NCI-H2171 (cell line): ENCODE measurements at places on chromosomes 16 and 17.

GRCh38 chr16:9033125-9033830 is 58.2 kb upstream of the HAPSTR1 start:
- peak; percentile 8 for DNase-seq

DNA sequence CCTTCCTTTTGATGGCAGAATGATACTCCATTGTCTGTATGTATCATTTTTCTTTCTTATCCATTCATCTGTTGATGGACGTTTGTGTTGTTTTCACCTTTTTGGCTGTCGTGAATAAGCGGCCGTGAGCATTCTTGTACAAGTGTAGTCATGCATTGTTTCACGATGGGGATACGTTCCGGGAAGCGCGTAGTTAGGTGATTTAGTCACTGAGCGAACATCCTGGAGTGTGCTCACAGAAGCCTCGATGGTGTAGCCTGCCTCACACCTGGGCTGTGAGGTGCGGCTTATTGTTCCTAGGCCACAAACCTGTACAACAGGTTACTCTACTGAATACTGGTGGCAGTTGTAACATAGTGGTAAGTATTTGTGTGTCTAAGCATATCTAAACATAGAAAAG is 136.5 kb downstream of the CMIP start:
- DNase-seq: no peak

GRCh38 chr17:14353861-14354474 is 53.1 kb downstream of the HS3ST3B1 start:
- no peak for DNase-seq

DNA sequence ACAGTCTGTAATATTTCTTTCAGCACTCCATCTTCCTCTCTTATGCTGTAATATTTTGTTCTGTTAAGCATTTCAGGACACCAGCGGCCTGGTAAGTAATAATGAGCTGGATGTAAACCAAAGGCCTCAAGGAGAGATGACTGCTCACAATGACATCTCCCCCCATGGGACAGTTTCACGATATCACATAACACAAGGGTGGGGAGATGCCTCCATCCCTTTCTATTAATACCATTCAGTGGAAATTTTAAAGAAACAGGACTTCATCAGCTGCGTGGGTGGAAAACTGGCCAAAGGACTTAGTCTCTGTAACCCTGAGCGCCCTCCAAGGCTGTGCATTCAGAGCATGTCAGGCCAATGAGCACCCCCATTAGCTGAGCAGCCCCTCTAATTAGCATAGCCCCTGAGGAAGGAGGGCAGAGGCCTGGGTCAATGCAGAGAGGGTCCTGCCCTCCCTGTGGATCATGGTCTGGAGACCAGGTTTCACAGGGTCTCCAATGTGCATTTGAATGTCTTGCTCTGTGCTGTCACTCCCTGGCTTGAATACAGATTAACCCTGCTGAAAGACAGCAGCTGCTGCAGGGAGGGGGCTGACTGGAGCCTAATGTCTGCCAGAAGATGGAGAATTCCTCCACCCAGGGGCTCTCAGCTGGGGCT is 156.4 kb downstream of the HS3ST2 start:
- no peak for DNase-seq

DNA sequence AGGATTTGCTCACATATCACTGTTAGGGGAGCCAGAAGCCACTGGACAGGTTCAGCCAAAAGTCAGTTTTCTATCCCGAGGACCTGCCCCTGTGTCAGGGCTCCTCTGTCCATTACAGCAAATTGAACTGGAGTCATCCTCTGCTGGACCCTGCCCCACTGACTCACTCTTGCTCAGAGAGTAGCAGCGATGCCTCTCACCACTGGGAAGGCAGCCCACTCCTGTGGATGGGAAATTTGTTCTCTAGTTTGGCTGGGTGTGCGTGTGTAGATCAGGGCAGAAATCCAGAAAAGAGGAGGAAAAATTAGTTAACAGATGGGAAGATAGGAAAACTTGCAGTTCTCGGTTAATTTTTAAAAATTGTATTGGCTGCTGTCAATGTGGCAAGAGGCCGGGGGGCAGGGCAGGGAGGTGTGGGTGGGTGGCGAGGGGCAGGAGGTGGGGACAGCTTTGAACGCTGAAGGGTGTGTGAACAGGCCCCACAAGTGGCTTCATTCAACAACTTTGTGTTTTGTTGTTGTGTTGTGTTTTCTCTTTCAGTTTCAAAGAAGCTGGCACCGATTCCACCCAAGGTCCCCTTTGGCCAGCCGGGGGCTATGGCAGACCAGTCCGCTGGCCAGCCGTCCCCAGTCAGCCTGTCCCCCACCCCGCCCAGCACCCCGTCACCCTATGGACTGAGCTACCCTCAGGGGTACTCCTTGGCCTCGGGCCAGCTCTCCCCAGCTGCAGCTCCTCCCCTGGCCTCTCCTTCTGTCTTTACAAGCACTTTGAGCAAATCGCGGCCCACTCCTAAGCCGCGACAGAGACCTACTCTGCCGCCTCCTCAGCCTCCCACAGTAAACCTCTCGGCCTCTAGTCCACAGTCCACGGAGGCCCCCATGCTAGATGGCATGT is 33.6 kb downstream of the ELAC2 start:
- DNase-seq: no peak

DNA sequence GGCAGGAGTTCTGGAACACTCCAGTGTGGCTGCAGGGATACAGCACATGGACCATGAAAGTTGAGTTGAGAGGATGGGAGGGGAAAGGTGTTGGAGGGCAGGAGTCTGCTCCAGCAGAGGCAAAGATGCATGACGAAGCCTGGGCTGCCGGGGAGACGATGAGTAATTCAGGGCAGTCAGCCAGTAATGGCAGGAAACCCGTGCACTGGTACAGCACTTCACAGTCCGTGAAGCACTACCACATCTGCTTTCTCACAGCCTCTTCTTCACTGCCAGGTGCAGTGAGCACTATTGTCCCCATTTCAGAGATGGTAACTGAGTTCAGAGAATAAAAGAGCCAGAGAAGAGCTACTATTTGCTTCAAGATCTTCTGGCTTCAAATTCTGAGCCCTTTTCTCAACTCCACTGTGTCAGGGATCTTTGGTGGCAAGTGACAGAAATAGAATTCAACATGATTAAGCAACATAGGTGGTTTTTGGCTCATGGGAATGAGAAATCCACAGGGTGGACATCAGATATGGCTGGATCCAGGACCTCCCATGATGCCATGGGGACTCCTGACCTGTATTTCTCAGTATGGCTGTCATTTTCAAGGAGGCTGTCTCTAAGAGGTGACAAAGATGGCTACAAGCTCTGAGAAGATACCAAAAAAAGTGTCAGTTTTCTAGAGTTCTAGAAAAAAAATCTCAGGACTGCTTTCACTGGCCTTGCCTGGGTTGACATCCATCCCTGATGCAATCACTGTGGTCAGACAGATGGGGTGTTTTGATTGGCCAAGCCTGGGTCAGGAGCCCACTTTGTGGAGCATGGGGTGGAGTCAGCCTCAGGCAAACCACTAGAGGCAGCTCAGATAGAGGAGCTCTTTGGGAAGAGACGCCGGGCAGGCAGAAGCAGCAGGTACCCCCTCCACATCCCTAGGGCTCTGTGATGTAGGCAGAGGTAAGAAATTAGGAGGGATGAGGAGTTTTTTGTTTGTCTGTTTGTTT is 24.7 kb downstream of the IL21R start:
- no peak for DNase-seq

GRCh38 chr17:77209330-77209748 is 68.6 kb downstream of the SEC14L1 start:
- DNase-seq: no peak
